Stimulated activated CD8-positive, alpha-beta memory T cell treated with anti-CD3 and anti-CD28 coated beads, Interleukin-4, amount 100 ng/mL, for 1 hour (primary cell): ENCODE measurements at places on chromosomes 6 and 20.

DNA sequence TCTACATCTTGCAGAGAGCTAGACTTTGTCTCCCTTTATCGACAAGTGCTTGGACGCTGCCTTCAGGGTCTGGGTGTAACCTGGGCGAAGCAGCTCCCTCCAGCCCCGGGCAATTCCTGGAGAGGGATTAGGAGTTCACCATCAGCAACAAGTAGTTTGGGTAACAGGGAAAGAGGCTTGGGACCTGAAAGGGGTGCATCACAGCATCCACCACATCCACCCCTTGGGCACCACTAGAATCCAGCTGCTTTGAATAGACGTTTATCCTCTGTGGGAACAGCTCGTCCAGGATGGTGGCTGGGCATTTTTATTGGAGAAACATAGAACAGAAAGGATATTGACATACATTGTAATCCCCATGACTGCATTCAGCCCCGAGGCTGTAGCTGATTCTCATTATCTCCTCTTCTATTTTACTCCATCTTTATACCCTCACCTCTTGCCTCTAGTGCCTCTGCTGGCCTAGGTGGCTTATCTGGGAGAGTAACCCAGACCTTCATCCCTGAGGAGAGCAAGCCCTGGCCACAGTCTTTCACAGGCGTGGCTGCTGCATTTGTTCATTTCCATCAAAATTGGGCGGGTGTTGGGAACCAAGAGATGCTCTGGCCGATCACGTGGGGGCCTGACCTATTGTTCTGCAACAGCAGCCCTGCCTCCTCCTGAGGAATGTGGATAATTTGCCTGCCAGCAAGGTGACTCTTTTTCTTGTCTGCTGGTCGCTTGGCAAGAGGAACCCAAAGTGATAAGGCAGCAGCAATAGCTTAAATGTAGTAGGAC, 109.2 kb upstream of the RALGAPA2 start:
- DNase-seq: no peak

DNA sequence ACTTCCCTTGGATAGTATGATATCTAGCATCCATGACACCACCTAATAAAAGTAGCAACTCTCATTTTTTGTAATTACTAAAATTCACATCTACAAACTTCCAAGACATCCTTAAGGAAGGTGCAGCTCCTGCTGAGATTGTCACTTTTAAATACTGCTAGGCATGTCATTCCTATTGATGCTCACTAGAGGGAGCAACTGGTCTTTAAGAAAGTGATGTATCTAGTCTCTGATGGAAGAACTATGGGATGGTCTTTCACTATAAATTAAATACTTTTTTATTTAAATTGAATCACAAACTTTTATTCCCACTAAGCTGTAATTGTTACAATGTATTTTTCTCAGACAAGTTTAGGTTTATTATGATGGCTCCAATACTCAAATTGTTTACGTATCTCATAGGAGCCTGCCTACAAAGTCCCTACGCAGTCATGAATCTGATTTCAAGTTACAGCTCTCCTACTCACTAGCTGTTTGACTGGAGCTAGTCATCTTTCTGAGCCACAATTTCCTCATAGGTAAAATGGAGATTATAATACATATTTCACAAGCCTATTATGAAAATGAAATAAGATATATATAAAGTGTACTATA, 8.1 kb upstream of the TSPYL1 start:
- no peak for DNase-seq

GRCh38 chr6:161436106-161436876, 162.4 kb upstream of the AGPAT4 start:
- DNase-seq: no peak

DNA sequence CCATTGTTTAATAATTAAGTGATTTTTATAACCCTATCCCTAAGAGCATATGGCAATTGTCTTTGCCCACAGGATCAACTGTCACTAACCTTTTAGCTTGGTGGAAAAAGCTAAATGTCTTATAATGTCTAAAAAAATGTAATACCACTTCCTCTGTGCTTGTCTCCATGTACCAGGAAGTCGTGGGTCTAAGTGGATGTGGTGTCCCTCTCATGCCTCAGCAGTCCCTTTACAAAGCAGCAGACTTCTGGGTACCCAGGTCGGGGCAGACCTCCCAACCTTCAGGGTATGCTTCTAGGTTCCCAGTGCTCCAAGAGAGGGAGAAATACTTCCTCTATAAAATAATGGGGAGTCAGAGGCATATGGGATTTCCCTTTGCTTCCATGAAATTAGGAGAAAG, 74.7 kb downstream of the ZHX3 start:
- DNase-seq: no peak

DNA sequence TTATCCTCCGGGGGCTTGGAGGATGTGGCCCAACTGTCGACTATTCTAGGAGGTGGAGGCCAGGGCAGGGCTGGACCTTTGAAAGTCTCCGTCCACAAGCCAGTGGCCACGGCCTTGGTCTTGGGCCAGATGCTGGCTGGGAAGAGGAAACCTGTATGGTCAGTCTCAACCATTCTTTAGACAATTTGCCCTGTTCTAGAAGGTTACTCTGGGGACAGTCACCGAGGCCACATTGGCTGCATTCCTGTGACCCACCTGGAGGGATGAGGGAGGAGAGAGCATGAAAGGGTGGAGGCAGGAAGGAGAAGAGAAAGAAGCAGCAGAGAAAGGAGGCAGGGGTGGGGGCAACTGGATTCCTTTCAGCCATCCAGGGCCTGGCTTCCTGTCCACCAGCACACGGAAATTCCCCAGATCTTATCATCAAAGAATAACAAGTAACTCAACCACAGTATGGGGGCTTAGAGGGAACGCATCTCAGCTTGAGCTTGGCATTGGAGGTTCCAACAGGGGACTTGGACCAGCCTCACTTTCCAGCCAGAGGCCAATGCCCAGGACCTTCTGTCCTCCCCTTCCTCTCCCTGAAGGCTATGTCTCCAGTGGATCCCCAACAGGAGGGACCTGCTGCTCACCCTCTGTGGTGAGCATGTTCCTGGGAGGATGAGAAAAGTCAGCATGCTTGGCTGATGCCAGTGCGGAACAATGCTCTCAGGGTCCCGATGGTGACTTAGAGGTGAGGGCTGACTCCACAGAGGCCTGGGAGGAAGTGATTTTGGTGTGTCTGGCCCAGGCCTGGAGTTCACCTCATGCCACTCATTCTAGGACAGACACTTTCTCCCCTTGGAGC, 30.4 kb downstream of the TGM2 start:
- DNase-seq: no peak

DNA sequence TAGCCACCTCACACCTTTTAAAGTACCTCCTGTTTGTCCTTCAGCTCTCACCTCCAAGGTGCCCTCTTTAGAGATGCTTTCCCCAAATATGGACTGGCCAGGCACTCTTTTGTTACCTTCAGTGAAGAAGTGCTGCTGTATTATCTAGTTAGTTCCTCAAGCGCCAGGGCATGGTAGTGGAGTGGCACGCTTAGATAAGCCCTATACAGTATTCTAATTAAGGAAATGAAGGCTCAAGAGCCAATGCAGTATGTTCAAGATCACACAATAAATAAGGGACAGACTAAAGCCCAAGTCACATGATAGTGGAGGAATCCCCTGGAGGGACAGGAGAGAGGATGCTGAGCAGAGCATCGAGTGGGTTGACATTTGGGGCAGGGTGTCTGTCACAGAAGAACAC, 28.5 kb upstream of the GFOD1 start:
- DNase-seq: no peak

GRCh38 chr6:218153-219018, 73.9 kb upstream of the DUSP22 start:
- DNase-seq: no peak

DNA sequence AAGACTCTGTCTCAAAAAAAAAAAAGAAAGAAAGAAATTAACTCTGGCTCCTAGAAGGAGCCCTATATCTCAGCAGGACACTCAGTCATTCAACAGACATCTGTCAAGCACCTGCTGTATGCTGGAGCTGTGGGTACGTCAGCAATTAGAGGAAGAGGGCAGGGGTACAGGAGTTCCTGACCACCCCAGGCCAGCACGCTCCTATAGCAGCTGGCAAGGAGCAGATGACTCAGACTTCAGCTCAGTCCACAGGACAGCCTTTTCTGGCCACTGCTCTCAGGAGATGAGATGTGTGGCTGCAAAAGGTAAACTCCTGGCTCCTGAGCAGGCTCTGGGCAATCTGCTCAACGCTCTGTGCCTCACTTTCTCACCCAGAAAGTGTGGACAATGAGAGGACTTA, 1.7 kb upstream of the RTEL1 start:
- no peak for DNase-seq

DNA sequence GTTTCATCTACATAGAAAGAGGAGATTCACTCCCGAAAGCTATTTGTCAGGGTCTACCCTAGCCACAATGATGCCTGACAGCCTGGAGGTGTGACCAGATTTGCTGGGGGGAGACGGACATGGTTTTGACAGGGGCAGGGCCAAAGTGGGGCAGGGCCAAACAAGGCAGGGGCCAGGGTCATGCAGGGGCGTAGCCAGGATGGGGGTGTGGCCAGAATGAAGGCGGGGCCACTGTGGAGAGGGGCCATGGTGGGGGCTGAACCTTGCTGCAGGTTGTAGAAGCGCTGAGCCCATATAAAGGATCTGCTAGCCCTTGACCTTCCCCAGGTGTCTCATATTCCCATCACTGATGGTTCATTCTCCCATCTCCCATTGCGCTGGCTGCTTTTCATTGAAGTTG, 184.1 kb upstream of the SULF2 start:
- DNase-seq: no peak

DNA sequence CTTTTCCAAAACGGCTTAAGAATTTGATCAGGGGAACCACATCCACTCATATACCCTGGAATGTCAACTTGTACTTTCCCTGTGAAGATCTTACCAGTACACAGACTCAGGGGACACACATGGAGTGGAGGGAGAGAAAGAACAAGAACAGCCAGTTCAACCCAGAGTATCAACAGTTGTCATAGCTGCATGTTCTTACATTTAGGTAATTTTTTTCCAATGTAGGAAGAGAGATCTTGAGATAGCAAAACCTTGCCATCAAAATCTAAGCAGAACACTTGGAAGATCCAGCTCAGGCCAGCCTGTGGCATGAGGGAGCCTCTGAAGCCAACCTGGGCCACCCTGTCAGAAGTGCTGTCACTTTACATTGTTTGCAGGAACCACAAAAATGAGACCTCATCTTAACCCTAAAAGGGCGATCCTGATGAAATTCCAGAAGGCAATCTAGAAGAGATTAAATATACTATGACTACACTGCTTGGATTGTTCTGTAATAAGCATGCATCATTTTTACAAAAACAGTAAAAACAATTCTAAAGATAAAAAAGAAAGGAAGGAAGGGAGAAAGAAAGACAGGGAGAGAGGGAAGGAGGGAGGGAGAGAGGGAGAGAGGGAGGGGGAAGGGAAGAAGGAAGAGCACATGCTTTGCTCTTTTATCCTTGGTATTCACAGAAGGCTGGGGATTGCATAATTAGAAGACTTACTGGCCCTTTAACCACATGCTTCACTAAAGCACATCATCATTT, 124.7 kb upstream of the TCF21 start:
- no peak for DNase-seq

DNA sequence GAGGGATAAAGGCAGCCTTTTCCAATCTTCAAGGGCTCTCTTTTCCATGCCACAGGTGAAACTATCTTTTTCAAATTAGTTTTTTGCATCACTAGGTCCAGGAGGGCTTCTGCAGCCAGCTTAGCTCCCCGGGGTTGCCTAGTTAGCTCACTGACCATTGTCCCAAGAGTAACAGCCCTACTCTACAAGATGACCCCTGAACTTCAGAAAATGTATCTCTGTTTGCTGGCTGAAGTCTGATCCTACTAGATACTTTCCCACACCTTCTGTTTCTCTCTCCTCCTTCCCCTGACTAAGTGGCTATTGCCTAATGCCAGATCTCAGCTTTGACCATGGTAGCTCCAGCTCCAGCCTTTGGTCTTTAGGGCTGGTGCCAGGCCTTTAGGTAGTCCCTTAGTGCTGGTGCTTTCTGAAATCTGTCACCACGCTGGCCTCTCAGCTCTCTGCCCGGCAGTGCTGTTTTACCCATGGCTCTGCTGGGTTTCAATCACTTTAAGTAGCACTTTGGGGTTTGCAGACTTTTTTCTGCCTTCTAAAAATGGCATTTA, 255.1 kb downstream of the RNGTT start:
- DNase-seq: no peak

DNA sequence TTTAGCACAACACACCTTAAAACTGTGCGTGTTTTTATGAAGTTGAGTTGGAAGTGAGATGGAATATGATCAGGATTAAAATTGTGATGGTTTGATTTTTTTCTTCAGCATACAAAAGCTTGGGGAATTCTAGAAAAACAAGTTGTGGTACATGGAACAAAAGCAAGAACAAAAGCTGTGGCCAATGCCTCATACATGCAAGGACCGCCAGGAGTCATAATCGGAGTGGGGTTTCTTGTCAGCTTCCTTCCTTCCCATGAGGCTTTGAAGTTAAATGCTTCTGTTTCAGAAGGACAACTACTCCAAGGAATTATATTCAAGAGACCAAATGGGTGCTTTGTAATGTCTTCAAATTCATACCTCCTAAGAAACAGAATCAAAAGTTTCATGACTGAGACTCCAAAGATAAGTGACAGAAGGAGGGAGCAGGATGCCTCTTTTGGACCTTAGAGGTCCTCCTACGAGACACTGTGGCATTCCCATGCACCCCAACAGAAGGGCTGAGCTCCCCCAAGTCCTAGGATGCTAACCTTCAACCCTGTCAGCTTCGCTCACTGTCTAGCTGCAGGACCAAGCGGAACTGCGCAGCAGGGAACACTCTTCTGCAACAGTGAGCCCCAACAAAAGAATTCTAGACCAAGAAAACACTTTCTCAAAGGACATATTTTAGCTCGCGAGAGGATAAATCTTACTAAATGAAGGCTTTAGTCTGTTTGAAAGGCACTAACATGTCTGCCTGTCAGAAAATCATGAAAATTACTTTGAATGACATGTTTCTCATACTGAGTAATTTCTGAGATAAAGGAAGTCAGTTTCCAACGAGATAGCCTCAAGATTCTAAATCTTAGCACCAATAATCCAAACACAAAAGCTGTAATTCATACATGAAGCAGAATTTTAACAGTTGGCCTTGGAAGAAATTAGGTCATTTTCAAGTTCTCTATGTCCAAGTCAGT, 108.5 kb upstream of the NHSL1 start:
- no peak for DNase-seq

DNA sequence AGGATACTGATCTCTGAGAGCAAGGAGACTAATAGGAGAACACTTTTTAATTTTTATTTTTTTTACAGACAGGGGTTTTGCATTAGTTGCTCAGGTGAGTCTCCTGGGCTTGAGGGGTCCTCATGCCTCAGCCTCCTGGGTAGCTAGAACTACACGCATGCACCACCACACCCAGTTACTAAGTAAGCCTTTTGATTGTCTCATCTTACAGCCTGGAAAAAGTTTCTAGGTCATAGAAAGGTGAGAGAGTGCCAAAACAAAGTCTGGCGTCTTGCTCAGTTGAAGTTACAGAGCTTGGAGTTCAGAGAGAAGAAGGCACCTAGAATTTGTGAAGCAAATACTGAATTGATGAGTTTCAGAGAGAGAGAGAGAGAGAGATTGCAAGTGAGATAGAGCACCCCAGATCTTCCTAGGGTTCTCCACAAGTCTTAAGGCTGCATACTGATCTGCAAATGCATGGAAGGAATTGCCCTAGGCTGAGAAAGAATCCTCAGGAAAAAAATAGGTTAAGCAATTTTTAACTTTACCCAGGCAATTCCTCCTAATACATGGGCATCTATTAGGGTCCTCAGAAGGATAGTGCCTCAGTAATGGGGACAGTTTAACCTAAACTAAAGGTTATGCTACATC, 37.6 kb upstream of the PHIP start:
- DNase-seq: no peak

- DNase-seq: no peak
Measured at GRCh38 chr6:90947184-90948064, 360.6 kb upstream of the MAP3K7 start.

- DNase-seq: no peak
Measured at GRCh38 chr6:31948306-31948705, 2.4 kb downstream of the CFB start.

GRCh38 chr20:43138061-43138770, 51.5 kb downstream of the PTPRT start:
- no peak for DNase-seq
